Ascending aorta (tissue), 2 donors: ENCODE measurements at places on chromosomes 6 and 20.

DNA sequence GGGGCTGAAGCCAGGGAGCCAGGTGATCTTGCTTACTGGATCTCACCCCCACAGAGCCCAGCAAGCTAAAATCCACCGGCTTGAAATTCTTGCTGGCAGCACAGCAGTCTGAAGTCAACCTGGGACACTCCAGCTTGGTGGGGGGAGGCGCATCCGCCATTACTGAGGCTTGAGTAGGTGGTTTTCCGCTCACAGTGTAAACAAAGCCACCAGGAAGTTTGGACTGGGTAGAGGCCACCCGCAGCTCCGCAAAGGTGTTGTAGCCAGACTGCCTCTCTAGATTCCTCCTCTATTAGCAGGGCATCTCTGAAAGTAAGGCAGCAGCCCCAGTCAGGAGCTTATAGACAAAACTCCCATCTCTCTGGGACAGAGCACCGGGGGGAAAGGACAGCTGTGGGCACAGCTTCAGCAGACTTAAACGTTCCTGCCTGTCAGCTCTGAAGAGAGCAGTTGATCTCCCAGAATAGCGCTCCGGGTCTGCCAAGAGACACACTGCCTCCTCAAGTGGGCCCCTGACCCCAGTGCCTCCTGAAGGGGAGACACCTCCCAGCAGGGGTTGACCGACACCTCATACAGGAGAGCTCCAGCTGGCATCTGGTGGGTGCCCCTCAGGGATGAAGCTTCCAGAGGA is 206.3 kb upstream of the KHDRBS2 start:
- DNase-seq = no peak

DNA sequence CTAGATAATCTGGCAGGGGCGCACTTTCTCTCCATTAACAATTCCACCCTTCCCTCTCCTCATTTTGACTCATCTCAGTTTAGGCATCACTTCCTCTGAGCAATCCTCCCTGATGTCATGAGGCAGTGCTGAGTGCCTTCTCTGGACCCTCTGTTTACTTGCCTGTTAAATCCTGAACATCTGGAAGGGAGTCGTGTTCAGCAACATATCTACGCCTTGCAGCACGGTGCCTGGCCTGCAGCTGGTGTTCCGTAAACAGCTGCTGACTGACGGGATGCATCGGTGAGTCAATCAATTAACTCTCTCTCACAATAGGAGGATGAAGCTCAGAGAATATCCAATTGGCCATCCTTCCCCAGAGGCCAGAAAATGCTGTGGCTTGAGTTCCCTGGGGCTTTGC is 613.5 kb downstream of the PTPRT start:
- no peak for DNase-seq

- no peak for DNase-seq
These were observed 6.5 kb upstream of the NCOA6 start for GRCh38 chr20:34831936-34832335.

DNA sequence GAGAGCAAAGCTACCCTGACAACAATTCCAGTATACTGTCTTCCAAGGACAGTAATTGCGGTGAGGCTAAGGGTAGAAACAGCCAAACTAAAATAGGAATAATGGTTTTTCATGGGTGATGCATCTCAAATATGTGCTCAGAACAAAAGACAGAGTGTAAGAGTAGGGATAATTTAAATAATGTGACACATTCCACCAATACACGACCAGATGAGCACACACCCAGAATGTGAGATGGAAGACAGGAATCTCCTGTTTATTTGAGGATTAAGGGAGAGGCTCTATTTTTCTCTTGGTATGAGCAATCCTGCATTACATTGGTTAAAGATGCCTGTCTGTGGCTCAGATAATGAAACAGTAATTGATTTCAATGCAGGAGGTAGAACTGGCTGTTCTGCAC is 292.9 kb upstream of the ZFP64 start:
- no peak for DNase-seq

GRCh38 chr20:2814587-2815051 is at the start of gene C20orf141:
C20orf141 (plus strand) TSS chr20:2814987; CDS start chr20:2815185, 198 bp downstream.
- no peak for DNase-seq

DNA sequence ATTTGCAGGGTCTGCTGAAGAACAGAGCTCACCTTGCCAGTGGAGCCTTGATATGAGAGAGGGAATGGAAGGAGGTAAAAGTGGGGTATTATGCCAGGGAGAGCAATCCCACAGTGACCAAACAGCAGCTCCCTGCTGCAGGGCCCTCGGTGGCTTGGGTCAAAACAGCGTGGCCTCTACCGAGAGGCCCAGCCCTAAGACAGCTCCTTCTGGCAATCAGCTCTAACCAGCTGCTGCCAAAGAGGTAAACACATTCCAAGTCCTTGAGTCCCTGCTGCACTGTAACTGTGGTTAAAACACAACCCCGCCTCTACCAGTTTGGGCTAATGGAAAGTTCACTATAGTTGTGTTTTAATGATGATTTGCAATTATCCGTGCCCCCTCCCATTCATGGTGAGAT is 1.4 kb upstream of the DAAM2 start:
- DNase-seq = no peak

DNA sequence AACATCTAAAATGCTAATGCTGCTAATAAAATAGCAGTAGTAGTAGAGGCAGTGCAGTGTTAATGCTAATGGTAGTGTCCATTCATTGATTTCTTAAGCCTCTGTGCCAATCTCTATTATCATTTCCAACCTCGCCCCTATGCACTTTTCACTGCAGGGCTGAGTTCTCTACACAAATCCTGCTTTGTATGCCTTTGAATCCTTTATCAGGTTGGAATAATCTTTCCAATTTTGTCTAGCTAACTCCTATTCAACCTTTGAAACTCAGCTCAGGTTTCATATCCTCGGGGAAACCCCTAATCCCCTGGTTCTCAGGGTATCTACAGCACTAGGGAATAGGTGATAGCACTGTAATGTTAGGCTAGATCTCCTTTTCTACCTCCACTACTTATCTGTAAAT is 284.0 kb upstream of the RUNX2 start:
- DNase-seq = no peak

DNA sequence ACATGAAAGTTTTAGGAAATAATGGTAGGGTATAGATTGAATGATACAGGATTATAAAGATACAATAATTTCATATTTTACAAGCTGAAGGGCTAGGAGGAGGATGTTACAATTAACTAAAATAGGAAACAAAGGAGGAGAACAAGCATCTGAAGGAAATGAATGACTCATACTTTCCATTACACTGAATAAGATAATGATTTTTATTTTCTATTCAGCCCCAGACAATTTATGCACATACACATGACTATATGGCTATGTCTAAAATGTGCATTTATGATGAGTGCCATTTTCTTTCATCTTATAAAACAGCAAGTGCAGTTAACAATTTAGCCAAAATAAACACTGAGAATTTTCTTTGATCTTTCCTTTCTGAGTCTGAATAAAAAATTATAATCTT is 994.6 kb upstream of the ADGRB3 start:
- DNase-seq = no peak
